ENCODE measurements at places on chromosomes 7 and 10. TPM values are rescaled to one million over a fixed set of nuclear protein-coding genes. Genes with fewer than 3 reads are reported as not detected.

Gene FGFR2
- total RNA-seq, result 77.5 TPM

Gene AKR1C1
- total RNA-seq, result 10.5 TPM

Gene KIAA1549
- total RNA-seq, result 16.4 TPM

Gene ASB10
- 0.44 TPM for total RNA-seq

Gene LFNG
- 42.2 TPM for total RNA-seq

All from camera-type eye (tissue), 1 donor.